CD4-positive, alpha-beta memory T cell (primary cell): ENCODE measurements at places on chromosomes 7 and 10. TPM values are rescaled to one million over a fixed set of nuclear protein-coding genes. Genes with fewer than 3 reads are reported as not detected.

The OIT3 gene
- not detected for polyA plus RNA-seq

- DNase-seq: no peak
These were observed 517.4 kb downstream of the PARD3 start for GRCh38 chr10:34297541-34298345.

DNA sequence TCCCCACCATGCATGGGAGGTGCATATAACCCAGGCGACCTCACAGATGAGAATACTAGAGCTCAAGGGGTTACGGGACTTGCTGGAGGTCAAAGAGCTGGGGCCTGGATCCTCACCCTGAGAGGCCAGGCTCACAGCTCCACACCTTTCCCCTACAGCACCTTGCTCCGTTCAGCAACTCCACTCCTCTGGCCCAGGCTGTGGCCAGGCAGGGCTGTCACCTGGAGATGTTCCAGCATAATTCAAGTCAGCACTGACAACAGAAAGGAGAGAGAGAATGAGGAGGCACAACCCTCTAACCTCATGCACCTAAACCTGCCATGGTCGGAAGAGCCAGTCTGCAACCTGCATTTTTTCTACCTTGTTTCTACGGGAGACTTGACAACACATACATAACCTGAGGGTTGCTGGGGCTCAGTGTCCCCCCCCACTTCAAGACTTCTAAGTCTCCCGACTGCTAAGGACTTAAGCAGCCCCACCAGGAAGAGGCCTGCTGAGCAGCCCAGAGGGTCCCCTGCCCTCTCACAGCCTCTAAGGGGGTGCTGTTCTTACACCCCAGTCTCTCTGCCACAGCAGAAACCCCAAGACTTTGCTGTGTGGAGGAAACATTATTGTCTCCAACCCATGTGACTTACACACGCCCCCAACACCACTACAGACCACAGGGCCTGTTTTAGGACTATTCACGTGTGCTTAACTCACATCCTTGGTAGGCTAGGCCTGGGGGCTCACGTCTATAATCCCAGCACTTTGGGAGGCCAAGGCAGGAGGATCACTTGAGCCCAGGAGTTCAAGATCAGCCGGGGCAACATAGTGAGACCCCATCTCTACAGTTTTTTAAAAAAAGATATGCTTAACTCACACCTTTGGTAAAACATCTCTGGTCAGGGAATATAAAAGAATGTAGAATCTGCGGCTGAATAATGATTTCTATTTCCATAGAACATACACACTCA, 175.6 kb downstream of the FAM107B start:
- DNase-seq: no peak

DNA sequence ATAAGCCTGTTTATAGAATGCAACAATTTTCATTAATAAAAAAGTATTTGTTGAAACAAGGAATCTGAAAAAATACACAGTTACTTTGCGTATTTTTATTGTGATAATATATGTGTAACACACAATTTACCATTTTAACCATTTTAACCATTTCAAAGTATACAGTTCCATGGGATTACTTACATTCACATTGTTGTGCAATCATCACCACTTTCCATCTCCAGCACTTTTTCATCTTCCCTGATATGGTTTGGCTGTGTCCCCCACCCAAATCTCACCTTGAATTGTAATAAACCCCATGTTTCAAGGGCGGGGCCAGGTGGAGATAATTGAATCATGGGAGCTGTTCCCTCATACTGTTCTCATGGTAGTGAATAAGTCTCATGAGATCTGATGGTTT, 61.3 kb upstream of the GLCCI1 start:
- no peak for DNase-seq

DNA sequence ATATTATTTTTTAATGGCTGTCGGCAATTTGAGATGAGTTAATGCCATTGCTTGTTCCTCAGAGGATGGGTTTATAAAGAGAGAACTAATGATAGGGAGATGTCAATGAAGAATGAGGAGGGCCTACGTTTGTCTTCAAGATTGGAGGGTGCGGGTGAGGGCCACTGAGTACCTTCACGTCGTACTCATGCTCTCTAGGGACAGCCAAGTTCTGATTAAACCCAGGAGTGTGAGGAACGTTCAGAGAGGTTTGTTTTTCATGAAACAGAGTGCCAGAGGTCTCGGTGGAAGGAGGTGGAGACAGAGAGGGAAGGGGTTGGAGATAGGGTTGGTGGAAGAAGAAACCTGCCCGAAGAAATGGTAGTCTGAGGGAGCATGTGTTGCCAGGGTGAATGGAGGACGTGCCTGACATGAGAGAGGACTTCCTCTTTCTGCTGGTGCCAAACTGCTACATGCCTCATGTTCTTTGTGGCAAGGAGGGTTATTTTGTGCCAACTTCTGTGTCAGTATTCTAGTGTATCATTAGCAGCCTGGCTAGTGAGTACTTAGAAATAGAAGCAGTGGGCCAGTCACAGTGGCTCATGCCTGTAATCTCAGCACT, 8.9 kb downstream of the DHTKD1 start:
- no peak for DNase-seq
